Stimulated activated CD8-positive, alpha-beta memory T cell treated with anti-CD3 and anti-CD28 coated beads, Interleukin-2, amount 100 ng/mL, for 48 hours (primary cell): ENCODE measurements at places on chromosomes 6 and 20.

DNA sequence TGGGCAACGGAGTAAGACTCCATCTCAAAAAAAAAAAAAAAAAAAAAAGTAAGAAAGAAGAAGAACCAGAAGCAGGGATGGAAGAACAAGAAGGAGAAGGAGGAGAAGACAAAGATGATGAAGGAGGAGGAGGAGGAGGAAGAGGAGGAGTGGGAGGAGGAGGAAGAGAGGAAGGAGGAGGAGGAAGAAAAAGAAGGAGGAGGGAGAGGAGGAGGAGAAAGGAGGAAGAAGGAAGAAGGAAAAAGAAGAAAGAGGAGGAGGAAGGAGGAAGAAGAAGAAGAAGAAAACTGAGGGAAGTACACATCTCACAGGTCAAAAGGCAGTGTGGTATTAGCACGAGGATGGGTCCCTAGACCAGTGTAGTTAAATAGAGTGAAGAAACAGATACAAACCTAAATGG, 65.1 kb upstream of the SCAF8 start:
- no peak for DNase-seq

GRCh38 chr20:24990810-24991252, 1.7 kb downstream of the APMAP start:
- no peak for DNase-seq

DNA sequence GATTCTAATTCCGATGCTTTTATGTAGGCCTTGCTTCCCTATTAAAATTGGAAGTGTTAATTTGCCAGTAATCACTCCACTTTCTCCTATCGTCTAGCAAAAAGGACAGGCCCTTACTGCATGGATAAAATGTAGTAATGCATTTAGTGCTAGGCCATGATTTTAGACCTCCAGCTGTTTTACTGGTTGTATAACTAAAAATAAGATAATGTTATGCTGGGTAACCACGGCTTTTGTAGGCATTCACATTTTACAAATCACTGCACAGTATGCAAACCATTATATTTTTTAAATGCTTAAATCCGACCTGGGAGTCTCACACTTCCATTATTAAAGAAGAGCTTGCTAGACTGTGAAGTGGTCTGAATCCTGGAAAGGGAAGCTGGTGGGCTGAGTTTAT, 179.5 kb downstream of the TFAP2A start:
- DNase-seq, result no peak

- DNase-seq, result no peak
Measured at GRCh38 chr6:158464483-158464882, 95.4 kb upstream of the TMEM181 start.

GRCh38 chr20:1300083-1300840, 28.7 kb downstream of the SDCBP2 start:
- DNase-seq, result no peak

DNA sequence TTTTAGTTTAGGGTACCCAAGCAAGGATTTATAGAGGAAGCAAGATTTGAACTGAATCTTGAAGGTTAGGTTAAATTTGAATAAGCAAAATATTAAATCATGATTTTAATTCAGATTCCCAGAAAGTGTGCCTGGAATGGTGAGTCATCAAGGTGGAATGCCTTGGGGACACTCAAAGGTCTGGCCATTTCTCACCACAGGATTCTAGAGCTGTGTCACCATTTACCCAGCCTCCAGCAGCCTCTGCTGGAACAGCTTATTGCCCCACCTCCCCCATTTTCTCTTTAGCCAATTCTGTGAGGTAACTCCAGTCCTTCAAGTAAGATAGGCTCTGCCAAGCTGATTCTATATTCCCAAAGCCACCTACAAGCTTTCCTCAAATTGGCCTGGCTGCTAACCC, 181.4 kb downstream of the SIM1 start:
- DNase-seq, result no peak

- no peak for DNase-seq
Measured at GRCh38 chr6:39341937-39342336, 19.4 kb upstream of the KCNK16 start.

GRCh38 chr20:17651760-17652388, 30.2 kb downstream of the RRBP1 start:
- no peak for DNase-seq

DNA sequence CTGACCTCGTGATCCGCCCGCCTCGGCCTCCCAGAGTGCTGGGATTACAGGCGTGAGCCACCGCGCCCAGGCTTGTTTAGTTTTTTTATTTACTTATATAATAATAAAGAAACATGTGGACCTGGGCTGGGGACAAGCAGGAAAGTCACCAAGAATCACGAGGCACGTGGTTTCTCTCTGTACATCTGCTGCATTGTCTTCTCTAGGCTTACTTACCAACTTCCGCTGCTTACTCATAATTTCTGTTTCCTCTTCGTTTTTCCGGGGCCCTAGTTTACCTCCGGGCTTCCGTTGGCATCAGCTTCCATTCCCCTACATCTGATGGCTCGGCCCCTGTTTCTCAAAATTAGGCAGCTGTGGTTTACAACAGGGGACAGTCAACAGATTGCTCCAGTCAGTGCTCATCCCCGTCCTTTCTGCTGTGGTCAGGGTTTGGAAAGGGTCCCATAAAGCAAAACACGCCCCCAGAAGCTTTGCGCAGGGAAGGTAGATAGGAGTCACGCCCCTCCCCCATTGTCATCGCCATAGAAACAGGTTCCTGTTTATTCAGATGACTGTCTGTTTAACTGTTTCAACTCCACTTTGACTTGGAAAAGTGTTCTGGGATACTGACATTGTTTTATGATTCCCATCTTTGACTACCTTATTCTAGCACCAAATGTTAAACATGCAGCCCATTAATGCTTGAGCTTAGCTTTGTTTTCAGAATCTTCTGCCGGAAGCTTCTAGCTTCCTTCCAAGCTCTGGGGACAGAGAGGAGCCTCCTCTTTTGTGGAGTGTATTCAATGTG, 31.9 kb upstream of the TXLNB start:
- peak; percentile 66 for DNase-seq

- DNase-seq, result no peak
Measured at GRCh38 chr20:56685879-56686278, 56.8 kb downstream of the TFAP2C start.

- DNase-seq, result peak; percentile 25
Measured at GRCh38 chr20:59184880-59185447, 21.3 kb downstream of the ZNF831 start.

- DNase-seq, result no peak
Measured at GRCh38 chr20:45340951-45341350, 7.3 kb downstream of the SDC4 start.

GRCh38 chr6:28543651-28544610, 18.2 kb downstream of the GPX5 start:
- no peak for DNase-seq

DNA sequence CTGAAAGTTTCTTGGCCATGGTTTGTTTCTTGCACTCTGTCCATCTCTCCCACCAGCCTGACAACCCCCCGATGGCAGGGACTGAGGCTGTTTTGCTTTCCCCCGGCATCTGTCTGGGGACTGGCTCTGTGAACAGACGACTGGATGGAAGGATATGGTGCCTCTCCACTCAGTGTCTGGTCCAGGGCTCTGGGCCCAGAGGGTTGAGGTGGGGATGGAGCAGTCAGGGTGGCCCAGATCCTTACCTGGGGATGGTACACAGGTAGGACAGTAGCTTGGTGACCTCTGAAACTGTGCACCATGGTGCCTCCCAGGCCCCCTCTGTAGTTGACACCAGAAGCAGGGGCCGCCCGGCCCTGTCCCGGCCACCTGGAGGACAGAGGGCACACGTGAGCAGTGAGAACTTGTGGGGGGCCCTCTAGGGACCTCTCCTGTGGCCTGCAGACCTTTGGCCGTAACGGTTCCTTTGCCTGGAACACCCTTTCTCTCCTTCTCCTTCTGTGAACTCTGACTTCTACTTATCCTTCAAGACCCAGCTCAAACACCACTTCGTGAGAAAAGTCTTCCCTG, 29.5 kb downstream of the KIAA1755 start:
- DNase-seq, result no peak

- no peak for DNase-seq
Measured at GRCh38 chr20:19944772-19945459, 72.2 kb upstream of the NAA20 start.

DNA sequence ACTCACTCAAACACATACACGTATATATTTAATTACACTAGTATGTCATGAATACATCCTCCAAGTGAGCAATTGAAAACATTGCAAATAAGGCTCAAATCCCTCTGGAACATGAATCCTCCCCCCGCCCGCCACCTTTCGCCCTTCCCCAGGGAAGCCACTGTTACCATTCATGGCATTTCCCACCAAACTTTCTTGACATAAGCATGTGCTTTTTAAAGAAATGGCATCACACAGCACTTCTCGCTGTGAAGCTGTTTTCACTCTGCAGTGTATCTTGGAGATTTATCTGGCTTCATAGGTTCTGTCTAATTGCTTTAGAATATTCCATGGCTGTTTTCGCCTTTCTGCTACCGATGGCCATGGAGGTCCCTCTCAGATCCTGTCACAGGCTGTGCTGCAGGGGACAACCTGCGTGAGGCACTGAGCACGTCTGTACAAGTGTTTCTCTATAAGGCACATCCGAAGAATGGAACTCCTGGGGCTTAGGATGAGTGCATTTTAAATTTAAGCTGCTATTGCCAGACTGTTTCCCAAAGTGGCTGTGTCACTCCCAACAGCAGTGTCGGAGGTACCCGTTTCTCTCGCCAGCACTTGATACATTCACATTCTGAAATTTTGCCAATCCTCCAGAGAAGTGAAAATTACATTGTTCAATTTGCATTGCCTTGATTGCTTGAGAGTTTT, 22.2 kb upstream of the PHACTR3 start:
- DNase-seq, result no peak

- no peak for DNase-seq
Measured at GRCh38 chr6:162999575-163000285, 272.0 kb downstream of the PACRG start.

DNA sequence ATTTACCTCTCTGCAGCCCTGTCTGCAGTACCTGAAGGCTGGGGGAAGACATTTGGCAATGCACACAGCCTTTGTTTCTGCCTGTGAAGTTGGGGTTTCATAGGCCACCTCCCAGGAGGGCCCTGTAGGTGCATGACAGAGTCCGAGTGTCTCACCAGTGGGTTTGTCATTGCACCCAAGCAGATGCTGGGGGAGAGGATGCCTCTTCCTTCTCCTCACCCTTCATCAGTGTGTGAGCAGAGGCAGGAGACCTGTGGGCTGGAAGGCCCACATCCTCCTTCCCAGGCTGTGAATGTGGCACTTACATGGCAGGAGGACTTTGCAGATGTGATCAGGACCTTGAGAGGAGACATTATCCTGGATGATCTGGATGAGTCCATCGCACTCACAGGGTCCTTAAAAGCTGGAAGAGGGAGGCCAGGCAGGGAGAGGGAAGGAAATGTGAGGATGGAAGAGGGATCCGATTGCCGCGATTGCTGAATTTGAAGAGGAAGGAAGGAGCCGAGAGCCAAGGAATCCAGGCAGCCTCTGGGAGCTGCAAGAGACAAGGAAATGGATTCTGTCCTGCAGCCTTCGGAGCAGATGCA, 30.4 kb downstream of the SYNJ2 start:
- no peak for DNase-seq

GRCh38 chr6:136025736-136026135, 174.2 kb downstream of the PDE7B start:
- no peak for DNase-seq

GRCh38 chr6:78810146-78810545, 57.2 kb upstream of the IRAK1BP1 start:
- no peak for DNase-seq

- no peak for DNase-seq
Measured at GRCh38 chr20:17641993-17642392, 40.0 kb downstream of the RRBP1 start.

DNA sequence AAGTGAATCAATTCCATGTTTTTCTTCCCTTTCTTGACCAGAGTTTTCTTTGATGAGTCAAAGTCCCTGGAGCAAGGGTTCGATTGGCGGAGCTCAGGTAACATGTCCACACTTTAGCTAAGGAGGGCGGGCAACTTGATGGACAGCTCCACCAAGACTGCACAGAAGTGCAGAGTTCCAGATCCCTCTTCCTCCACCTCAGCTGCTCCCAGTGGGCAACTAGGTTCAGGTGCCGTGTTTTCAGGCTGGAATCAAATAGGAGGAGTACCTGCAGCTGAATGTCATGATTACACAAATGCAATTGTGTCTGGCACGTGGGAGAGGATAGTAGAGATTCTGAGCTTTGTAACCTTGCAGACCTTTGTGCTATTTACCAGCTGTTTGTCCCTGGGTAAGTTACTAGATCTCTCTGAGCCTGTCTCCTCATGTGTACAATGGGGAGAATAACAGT, 1.9 kb upstream of the ELMO2 start:
- no peak for DNase-seq

- DNase-seq, result no peak
Measured at GRCh38 chr20:10316582-10316981, 98.0 kb downstream of the SNAP25 start.

GRCh38 chr6:91654793-91655192, 1067.9 kb upstream of the MAP3K7 start:
- DNase-seq, result no peak

DNA sequence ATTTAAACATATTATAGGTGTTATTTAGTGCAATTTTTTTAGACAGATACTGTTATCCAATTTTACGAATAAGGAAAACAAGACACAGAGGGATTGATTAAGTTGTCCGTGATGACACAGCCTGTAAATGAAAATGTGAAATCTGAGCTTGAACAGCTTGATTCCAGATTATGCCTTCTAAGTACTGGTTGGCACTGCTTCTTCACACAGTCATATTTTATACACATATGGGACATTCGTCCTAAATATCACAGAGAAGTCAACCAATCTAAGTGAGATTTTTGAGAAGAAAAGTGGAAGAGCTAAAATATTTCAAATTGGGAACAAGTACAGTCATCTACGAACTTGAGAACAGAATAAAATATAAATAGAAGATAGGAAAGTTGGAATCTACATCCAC, 756.3 kb downstream of the BCKDHB start:
- DNase-seq, result no peak

GRCh38 chr6:150897400-150897943, 32.0 kb downstream of the MTHFD1L start:
- DNase-seq, result no peak

GRCh38 chr20:44021900-44022299, 107.2 kb downstream of the TOX2 start:
- no peak for DNase-seq

- no peak for DNase-seq
Measured at GRCh38 chr20:57582432-57583288, 21.8 kb downstream of the PCK1 start.

DNA sequence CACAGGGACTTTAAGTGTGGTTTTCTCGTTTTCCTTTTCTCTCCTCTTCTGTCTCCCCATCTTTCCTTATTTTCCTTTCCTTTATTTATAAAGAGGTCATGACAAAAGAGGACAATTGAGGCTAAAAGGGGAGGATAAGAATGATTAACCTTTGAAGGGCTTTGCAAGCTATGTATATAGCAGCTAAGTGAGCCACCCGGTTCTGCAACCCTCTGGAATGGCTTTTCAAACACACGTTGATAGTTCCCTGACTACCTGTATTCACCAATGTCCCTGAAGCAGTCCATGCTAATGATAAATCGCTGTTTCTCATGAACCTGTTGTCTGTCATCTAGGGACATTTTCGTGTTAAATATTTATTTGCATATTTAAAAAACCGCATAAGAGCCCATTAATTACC, 124.4 kb upstream of the RALGAPA2 start:
- no peak for DNase-seq

GRCh38 chr6:144820270-144820669, 535.1 kb downstream of the UTRN start:
- no peak for DNase-seq
